ENCODE measurements at places on chromosomes 3 and 15.

GRCh38 chr15:73741321-73741836, 11.8 kb downstream of the INSYN1 start:
- DNase-seq, result no peak

DNA sequence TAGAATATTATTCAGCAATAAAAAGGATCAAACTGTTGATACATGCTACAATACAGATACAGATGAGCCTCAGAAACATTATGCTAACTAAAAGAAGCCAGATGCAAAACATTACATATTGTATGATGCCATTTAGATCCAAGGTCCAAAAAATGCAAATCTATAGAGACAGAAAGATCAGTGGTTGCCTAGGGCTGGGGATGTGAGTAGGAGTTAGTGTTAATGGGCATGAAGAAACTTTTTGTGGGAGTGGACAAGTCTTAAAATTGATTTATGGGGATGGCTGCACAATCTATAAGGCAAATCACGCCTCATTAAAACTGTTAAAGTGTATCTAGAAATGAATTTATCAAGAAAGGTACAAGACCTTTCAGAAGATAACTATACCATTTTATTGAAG, 45.0 kb downstream of the EHHADH start:
- no peak for DNase-seq

GRCh38 chr15:78208887-78209645, 25.3 kb downstream of the ACSBG1 start:
- no peak for DNase-seq

DNA sequence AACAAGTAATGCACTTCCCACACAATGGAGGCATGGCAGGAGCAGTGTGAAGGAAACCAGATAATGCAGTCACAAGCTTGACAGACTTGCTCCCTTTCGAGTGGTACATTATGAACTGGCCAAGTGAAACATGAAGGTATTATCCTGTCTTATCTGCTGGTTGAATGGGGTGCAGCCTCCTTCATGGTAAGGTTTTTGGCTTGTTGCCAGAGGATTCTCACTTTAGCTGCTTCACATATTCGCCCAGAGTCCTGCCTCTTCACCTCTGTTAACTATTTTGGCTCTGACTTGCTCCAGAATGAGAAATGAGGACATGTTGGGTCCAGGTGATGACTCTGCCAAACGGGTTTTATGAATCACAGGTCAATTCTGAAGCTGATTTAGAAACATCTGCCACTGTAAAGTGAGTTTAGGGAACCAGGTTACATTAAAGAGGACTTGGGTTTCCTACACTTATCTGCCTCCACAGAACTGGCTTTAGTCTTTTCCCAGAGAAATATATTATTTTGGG, 19.5 kb upstream of the CCDC39 start:
- no peak for DNase-seq

GRCh38 chr15:36912311-36912712, 188.0 kb downstream of the MEIS2 start:
- DNase-seq, result no peak

GRCh38 chr3:25474052-25474451, 46.0 kb downstream of the RARB start:
- DNase-seq, result peak; percentile 60

- DNase-seq, result no peak
Measured at GRCh38 chr3:191234216-191234615, 35.2 kb downstream of the OSTN start.

- DNase-seq, result no peak
Measured at GRCh38 chr3:12807066-12807465, 10.6 kb downstream of the CAND2 start.

DNA sequence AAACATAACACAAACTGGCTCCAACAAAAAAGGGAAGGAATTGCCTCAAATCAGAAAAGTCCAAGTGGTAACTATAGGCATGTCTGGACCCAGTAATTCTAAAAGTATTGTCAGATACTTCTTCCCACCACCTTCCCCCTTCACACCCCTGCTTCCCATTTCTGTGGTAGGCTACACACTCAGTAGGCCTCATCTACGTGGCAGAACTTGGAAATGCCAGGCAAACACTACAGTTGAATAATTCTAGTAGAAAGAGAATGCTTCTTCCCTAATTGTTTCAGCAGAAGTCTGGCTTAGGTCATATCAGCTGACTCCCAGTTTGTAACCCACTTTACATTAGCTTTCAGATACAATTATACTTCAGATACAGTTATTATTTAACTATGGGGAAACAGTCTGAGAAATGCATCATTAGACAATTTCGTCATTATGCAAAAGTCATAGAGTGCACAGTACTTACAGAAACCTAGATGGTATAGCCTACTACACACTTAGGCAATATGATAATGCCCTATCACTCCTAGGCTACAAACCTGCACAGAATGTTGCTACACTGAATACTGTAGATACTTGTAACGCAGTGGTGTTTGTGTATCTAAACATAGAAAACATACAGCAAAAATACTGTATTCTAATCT, 6.4 kb downstream of the SETMAR start:
- DNase-seq, result no peak

GRCh38 chr3:135997554-135998320, 32.2 kb downstream of the PPP2R3A start:
- no peak for DNase-seq

GRCh38 chr3:111999484-112000324, 982 bp downstream of the TAGLN3 start:
- DNase-seq, result no peak

DNA sequence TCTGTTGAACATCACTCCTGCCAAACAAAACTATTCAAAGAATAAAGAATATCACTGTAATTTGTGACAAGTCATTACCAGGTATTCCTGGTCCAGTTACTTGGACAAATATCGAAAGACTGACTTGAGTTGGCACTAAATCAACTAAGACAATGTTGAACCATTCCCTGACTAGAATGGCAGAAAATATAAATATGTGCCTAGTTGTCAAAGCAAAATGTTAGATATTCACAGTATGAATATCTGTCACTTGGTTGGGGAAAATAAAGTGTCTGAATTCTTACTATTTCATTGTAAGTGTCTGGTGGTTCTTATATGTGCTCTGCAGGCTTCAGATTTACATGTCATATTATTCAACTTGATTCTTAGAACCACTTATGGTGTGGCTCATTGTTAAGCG, 470.2 kb downstream of the NAALADL2 start:
- DNase-seq, result no peak

DNA sequence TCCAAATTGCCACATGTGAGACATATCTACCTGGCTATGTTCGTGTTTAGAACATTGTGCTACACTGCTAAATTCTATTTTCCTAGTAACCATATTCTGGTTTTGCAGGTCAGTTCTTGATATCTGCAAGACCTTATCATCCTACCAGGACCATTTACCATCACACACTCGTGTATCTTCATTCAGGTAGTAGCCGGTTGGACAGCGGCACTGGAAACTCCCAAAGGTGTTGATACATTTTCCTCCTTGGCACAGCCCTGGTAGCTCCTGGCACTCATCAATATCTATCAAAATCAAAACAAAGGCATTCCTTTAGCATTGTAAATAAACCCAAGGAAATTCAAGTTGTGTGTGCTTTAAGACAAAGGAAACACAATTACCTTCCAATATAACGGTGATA, 134.2 kb downstream of the DUT start:
- DNase-seq, result no peak

- DNase-seq, result no peak
Measured at GRCh38 chr3:138381950-138382715, 33.8 kb downstream of the MRAS start.

Data from fibroblast of skin of back (primary cell).